Thymus (tissue), 14 donors: ENCODE measurements at places on chromosomes 13 and 19. TPM values are rescaled to one million over a fixed set of nuclear protein-coding genes. Genes with fewer than 3 reads are reported as not detected.

The LMTK3 gene
- 1.5 TPM for polyA plus RNA-seq

The TNFSF13B gene
- polyA plus RNA-seq: 7.4 TPM

The FARSA gene
- polyA plus RNA-seq: 33.6 TPM

The ZNF497 gene
- 1.3 TPM for polyA plus RNA-seq

The MUC16 gene
- polyA plus RNA-seq: 7.2 TPM
